ENCODE measurements at places on chromosomes 5 and 9.

GRCh38 chr9:116895961-116896360 is 208.9 kb downstream of the TRIM32 start:
- no peak for DNase-seq

- DNase-seq = no peak
Measured at GRCh38 chr9:20240498-20240897, 381.8 kb downstream of the MLLT3 start.

GRCh38 chr5:143558048-143558447 is 154.6 kb upstream of the NR3C1 start:
- DNase-seq = no peak

DNA sequence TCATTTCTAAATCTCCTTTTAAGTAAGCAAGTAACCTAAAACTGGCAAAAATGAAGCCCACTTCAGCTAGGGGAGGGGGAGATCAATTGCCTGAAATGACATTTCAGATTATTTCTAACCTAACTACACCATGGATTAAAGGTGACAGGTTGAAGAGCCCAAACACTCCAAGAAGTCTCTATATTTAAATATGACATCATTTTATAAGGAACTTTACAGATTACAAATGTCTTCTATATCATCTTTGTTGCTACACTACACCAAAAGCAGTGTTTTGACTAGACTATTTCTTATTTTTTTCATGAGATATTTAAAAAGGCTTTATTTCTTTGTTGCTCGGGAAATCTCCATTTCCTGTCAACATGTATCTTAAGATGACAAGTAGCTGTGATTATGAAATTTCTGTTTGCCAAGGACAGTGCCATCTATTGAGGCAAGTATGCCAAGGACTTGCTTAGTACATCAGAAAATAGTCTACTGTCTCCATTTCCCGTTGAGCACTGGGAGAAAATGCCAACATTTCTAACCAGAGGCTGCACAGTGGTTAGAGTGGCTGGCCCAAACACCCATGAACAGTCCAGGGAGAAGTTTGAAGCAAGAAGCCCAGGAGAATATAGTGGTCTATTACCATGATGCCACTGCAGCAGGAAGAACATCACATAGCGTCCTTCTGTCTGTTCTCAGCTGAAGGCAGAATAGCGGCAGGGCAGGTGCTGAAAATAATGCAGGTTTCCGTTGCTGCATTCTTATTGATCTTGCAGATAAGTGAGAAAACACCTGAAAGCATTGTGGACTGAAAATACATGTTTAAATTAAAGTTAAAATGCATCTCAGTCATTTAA is 93.4 kb upstream of the ITGA2 start:
- no peak for DNase-seq

- DNase-seq = no peak
Measured at GRCh38 chr5:11261241-11261640, 500.2 kb upstream of the DAP start.

DNA sequence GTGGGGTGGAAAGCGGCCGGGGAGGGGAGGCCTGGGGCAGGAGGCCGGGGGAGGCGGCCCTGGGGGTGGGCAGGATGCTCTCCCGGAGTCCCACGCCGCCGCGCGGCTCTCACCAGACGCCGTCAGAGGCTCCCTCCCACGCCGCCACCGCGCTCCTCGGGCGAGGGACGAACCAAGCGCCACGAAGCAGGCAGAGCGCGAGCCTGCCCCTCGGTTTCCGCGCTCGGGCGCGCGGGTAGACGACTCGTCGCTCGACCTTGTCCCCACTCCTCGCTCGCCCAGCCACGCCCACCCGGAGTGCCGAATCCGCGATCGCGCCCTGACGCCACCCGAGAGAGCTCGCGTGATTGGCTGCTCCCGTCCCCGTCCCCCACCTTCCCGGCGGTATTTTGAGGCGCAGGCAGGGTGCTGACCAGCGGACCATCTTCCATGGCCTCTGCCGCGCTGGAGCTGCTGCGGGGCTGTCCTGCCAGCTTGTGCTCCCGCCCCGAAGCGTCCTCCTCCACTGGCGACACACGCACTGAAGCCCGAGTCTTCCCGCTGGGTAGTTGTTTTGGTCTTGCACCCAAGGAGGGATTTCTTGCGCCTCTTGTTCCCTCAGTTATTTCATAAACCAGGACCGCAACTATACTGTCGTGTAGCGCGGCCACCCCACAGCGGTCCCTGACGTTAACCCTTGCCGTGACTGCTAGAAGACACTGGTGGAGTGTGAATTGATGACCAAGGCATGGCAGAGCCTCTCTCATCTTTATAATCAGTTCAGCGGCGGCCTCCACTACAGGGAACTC is at the start of gene GNE:
Gene GNE, minus strand, starts transcription at position 241 of the 788 bp plus-strand sequence. CDS start 9,093 bp downstream, outside the sequence.
- DNase-seq = peak; percentile 95

GRCh38 chr5:31963358-31964006 is 210.6 kb downstream of the GOLPH3 start:
- no peak for DNase-seq
